ENCODE measurements at places on chromosomes 6 and 20. TPM values are rescaled to one million over a fixed set of nuclear protein-coding genes. Genes with fewer than 3 reads are reported as not detected.

DNA sequence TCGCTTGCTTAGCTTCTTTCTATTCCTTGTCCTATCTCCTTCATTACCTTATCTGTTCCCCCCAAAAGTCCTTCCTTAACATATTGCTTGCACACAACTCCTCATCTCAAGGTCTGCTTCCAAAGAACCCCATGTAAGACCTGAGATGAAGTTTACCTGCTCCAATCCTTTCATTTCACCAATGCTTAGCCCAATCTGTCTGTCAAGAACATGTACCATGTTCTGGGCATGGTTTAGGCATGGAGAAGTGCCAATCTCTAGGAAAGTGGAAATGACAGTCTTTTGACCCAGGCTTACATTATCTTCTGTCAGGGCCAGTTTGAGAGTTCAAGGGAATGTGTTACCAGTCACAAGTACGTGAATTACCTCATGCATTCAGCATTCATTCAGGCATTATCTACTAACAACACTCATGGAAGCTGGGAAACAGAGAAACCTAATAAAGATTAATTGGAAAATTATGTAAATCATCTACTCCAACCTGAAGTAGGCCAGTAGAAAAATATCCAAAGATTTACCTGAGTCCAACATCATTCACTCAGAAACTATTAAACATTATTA lies 15.8 kb upstream of the TASP1 start:
- no peaks in the 10 kb centered on the region for H3K4me1 ChIP-seq
- no peaks in the 10 kb centered on the region for H3K27me3 ChIP-seq
- no peak for DNase-seq

The SLC17A3 gene
- total RNA-seq = not detected

GRCh38 chr6:29502597-29502996 lies 14.8 kb upstream of the MAS1L start:
- DNase-seq = peak; percentile 30
- no peaks in the 10 kb centered on the region for H3K4me1 ChIP-seq
- H3K4me3 ChIP-seq = no peak overlapping the region
- H3K27ac ChIP-seq = no peak overlapping the region
- H3K36me3 ChIP-seq = no peaks in the 10 kb centered on the region

- DNase-seq = no peak
- H3K36me3 ChIP-seq = no peaks in the 10 kb centered on the region
- H3K4me1 ChIP-seq = no peaks in the 10 kb centered on the region
- no peak overlapping the region for H3K27ac ChIP-seq
- no peak overlapping the region for H3K4me3 ChIP-seq
Measured at GRCh38 chr6:80641591-80641990, 535.1 kb downstream of the BCKDHB start.

The FAXC gene
- 19.5 TPM for total RNA-seq

DNA sequence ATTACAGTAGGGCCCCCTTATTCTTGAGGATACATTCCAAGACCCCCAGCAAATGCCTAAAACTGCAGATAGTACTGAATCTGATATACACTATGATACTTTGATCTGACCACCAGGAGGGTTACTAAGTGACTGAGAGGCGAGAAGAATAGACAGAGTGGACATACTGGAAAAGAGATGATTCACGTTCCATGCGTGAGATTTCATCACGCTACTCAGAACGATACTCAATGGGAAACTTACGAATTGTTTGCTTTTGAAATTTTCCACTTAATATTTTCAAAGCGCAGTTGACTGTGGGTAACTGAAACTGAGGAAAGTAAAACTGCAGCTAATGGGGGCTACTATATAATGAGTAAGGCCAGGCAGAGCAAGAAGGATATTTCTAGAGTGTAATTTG lies 60.8 kb downstream of the STX11 start:
- H3K4me1 ChIP-seq = no peaks in the 10 kb centered on the region
- peaks cover 9% of the 10 kb centered on the region for H3K27me3 ChIP-seq
- no peak overlapping the region for H3K27ac ChIP-seq
- DNase-seq = no peak

DNA sequence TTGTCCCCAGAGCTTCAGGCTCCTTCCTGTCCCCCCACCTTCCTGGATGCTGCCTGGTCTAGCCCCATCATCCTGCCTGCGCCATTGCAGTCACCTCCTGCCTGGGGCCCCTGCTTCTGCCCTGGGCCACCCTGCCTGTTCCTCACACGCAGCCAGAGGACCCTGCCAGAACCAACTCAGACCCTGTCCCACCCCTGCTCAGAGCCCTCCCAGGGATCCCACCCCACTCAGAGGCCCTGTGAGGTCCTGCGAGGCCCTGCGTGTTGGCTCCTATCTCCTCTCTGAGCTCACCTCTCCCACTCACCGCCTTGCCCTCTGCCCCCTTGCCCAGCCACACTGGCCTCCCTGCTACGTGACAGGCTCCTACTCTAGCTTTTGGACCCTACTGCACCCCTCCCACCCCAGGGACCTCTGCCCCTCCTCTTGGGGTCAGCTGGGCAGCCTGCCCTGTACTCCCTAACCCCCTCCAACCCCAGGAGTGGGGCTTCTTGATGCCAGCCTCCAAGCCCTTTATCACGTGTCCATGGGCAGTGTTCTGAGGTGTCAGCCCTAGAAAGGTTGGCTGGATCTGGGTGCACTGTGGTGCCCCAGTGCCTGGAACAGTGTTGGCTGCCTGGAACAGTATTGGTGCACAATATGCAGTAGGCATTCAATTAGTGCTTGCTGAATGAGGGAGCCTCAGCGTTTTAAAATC lies 68.3 kb downstream of the CEBPB start:
- no peaks in the 10 kb centered on the region for H3K4me1 ChIP-seq
- H3K27ac ChIP-seq = no peak overlapping the region
- no peak overlapping the region for H3K4me3 ChIP-seq
- no peaks in the 10 kb centered on the region for H3K36me3 ChIP-seq

The BMP2 gene
- total RNA-seq = 132 TPM
